Glutamatergic neuron (in vitro differentiated cells): ENCODE measurements at places on chromosomes 6 and 20.

- DNase-seq: peak; percentile 15
Measured at GRCh38 chr20:32507998-32508774, 76.9 kb downstream of the NOL4L start.

DNA sequence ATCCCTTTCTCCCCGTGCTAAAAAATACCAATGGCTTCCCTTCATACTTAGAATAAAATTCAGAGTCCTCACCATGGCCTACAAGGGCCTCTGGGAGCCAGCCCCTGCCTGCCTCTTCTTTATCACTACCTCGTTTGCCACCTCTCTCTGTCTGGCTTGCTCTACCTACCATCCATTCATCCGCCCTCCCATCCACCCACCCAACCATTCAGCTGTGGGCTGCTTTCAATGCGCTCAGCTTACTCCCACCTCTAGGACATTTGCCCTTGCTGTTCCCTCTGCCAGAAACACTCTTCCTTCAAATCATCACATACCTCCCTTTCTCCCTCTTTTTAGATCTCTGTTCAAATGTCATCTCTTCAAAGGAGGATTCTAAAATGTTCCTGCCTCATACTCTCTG is 44.4 kb downstream of the PACSIN1 start:
- DNase-seq: no peak

DNA sequence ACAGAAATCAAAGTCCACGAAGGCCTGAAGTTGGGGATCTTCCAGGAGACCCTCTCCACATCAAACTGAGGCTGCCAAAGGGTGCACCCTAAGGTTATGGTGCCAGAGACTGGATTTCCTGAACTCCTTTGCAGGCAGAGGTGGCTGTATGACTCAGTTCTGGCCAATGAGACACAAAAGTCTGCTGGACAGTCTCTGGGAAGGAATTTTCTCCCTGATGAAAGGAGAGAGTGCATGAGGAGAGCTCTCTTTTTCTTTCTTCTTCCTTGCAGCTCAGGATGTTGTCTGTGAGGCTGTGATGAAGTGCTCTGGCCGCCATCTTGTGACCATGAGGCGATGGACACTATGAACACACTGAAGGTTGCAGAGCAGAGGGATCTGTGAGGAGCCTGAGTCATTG is 85.2 kb downstream of the MDGA1 start:
- DNase-seq: no peak

DNA sequence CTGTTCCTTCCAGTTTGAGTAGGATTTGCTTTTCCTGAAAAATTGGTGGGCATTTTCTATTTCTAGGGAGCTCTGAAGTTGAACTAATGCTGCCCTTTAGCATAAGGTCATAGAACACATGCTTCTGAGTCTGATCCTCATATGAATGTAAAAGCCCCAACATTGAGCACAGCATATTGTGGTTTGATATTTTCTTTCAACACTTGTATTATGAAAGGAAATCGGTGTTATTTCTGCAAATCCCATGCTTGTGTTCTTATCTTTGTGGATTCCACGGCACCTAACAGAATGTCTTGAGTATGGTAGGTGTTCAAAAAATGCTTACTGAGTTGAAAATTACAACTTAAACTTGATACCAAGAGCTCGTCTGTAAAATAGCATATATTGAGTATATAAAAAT is 85.8 kb downstream of the TRMT11 start:
- DNase-seq: no peak

DNA sequence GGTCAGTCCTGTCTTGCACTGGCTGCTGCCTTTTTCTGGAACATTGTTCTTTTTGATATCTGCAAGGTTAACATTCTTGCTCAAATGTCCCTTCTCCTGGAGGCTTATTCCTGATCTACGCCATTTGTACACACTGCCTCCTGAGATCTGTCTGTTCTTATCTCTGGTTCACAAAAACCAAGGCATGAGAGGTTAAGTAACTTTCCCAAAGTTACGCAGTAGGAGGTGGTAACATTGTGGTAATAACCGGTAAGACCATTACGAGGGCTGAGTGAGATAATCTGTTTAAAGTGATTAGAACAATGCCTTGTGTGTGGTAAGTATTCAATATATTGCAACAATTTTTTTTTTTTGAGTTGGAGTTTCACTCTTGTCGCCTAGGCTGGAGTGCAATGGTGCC is 132.1 kb downstream of the FNDC1 start:
- DNase-seq: no peak

- no peak for DNase-seq
Measured at GRCh38 chr6:52416629-52417151, 3.5 kb upstream of the EFHC1 start.

- DNase-seq: no peak
Measured at GRCh38 chr20:50508171-50508755, 1.9 kb upstream of the PTPN1 start.
